ENCODE measurements at places on chromosomes 1 and 21.

DNA sequence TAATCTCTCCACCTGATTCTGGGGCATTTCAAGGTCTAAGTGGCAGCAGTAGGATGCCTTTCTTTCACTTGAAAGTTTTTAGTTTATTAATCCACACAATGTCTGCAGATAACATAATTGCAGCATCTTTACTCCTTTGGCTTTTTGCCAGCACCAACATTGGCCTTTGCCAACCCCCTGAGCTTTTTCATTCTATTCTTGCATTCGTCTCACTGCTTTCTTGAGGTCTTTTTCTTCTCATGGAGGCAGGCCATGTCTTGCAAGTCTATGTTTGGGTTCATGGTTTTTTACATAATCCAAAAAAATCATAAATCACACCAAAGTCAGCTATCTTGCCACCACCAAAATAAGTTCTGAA is 30.4 kb upstream of the COG2 start:
- DNase-seq, result no peak

DNA sequence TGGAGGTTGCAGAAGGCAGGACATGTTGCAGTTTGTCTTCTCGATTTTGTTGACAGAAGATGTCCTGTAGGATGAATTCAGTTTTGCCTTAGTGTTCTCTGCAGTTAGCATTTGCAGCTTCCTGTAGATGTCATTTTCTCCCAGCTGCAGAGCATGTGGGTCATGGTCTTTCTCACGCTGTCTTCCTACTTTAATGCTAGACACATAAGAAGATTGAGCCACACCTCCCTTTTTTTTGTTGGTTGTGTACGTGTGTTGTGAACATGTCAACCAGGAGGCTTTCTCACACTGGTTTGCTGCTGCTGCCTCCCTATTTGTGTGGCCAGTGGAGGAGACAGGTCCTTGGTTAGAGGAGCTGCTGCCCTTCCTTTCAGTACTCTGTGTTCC is 110.7 kb downstream of the VPS13D start:
- no peak for DNase-seq

DNA sequence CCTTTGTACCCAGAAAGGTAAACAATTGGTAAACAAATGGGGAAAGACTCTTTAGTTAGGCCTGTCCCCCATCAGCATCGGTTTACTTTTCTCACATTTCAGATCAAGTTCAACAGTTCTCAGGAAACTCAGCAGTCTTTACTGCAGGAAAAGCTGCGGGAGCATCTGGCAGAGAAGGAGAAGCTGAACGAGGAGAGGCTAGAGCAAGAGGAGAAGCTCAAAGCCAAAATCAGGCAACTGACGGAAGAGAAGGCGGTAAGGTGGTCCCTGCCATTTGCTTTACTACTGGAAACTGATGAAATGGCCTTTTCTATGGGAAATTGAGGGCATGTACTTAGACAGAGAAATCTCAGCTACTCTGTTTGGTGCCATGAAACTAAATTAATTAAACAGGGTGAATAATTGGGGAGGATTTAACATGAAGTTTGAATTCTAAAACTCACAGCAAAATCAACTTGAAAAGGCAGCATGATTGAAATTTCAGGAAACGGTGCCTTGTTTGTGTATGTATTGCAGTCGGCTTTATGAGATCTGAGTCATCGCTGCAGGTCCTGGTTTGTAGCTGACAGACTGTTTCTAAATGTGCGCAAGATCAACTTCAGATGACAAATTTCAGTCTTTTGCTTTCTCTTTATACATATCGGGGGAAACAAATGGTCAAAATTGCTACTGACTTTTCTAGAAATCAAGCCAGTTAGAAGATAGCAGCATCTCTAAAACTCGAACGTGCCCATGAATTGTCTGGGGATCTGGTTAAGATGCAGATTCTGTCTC is 67.9 kb upstream of the EFHD2 start:
- no peak for DNase-seq

GRCh38 chr21:42220138-42220701 is 1.3 kb downstream of the ABCG1 start:
- DNase-seq, result peak; percentile 74

DNA sequence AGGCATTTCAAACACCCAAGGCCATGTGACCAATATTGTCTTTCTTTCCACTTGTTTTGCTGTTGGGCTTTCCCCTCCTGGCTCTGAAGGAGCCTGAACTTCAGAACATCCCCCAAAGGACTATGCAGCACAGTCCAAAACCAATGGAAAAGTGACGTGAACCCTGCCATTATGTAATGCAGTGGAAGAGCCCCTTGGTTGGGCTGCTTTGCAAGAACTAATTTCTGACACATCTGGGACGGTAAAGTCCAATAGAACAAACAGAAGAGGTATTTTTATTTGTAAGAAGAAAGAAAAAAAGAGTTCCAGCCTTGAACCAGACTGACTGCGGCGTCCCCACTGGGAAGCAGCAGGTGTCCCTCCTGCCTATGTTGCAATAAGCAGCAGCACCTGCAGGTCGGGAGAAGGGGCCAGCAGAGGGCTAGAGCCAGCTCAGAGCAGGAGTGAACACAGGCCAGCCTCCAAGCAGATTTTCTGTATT is 116.7 kb downstream of the CDC7 start:
- peak; percentile 55 for DNase-seq

- no peak for DNase-seq
Observed at GRCh38 chr1:211924256-211924655, 93.7 kb upstream of the LPGAT1 start.

GRCh38 chr1:23367451-23367790 is 2.2 kb downstream of the ZNF436 start:
- no peak for DNase-seq

- DNase-seq, result no peak
Observed at GRCh38 chr1:10353282-10353681, 45.6 kb upstream of the PGD start.

DNA sequence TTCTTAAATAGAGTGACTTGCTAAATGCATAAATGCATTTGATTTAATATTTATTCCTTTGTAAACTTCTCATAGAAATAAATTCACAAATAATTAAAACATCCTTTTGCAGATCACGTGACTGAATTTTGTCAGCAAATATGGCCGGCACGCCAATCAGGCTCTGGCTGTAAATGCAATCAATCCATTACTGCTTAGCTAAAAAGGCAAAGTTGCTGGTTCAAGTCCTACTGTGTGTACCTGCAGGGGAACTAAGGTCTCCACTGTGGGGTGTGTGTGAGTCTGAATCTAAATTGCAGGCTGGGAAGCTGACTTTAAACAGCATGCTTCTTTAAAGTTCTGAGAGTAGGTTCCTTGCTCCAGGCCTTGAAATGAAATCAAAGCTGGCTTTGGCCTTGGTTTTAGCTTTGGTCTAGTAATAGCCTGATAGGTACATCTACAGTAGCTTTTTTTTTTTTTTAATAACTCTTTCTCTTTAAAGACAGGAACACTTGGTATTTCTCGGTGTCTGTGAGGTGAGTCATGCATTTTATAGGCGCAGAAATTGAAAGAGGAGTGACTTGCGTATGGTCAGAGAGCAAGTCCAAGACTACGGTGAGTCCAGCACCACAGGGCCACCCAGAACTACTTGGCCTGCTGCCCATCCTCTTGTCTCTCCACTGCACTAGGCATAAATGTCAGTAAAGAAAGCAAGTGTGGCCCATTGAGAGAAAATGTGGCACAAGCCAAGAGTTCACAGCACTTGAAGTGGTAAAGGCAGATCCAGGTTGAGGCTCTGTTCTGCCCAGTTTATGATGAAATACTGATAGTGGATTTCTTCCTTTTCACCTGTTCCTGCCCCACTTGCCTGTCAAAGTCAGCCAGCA is 36.2 kb upstream of the LYST start:
- DNase-seq, result no peak

DNA sequence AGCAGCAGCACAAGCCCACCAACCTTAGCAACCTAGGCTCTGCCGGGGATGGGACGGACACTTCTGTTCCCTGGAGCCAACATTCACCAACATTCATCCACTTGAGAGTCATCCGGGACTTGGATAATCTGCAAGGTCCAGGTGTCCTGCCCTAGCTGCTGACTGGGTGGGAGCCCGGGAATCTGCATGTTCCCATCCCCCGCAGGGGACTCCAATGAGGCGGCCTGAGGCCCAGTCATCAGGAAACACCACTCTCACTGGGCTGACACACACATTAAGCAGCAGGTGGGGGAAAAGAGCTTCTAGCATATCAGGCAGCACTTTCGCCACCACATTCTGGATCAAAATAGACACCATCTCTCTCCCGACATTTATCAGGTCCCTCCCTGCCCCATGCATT is 38.4 kb upstream of the CCSAP start:
- no peak for DNase-seq

- no peak for DNase-seq
Observed at GRCh38 chr1:44536357-44537209, 131.5 kb downstream of the RNF220 start.

Data from HuH-7 (cell line).